ENCODE measurements at places on chromosomes 4 and X.

GRCh38 chrX:124435616-124436015 lies 89.3 kb downstream of the SH2D1A start:
- DNase-seq = no peak

DNA sequence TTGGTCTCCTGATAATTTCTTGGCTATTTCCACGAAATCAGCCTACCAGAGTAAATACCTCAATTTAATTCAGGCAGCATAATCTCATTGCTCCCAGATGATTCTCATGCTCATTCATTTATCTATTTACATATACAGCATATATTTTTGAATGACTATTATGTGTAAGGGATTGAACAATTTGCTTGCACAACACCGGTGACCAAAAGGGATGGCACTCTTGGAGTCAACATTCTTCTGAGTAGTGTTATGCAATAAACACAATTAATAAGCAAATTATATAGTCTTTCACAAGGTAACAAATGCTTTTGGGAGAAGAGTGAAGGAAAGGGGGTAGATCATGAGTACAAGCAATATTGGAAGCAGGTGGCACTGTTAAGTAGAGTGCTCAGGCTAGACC lies 1015.3 kb downstream of the ARAP2 start:
- no peak for DNase-seq

- DNase-seq = no peak
Observed at GRCh38 chr4:18127030-18127429, 105.5 kb upstream of the LCORL start.

DNA sequence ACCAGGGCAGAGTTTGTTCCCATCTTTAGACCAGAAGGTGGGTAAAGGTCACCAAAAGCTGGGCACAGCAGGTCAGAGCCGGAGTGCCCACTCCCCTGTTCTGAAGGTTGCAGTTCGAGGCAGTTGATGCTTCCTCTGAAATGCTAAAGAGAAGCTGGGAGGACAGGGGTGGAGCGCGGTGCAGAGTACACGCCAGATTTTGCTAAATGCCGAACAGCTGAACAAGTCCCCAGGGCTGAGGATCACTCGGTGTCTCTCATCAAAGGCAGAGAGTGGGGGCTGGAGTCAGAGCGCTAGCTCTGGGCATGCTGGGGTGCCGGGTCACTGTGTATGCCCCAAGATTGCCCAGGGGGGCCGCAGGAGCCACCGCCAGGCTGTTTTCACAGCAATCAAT lies 197.0 kb downstream of the BCOR start:
- peak; percentile 76 for DNase-seq

DNA sequence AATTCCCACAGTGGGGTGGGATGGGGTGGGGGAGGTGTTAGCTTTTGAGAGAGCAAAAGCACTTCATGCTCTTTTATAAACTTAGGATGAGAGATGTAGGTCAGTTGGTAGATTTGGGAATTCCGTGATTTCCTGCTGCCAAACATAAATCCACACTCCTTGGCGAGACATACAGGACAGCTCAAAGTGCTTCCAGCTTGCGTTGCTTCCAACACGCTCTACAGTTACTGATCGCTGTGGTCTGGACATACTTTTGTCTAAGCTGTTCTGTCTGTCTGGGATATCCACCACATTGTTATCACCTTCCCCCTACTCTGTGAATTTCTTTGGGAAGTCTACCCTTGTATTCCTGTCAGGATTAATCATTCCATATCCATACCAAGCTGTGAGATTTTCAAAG lies 117.5 kb downstream of the RAPGEF2 start:
- DNase-seq = no peak

DNA sequence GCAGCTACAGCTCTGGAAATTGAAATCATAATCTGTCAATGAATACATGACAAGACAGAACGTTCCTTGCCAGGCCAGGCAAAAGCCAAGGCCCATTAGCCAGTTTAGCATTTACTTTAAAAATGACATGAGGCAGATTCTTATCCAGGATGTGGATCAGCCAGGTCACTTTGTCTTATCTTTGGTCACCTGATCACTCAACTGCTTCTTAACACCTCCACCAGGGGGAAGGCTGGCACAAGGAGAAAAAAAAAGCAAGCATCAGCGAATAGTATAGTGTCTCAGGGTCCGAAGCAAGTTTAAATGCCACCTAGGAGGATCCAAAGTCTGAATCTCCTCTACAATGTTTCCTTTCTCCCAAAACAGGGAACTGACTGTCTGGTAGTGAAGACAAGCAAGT lies 18.8 kb downstream of the ATP1B4 start:
- peak; percentile 10 for DNase-seq

DNA sequence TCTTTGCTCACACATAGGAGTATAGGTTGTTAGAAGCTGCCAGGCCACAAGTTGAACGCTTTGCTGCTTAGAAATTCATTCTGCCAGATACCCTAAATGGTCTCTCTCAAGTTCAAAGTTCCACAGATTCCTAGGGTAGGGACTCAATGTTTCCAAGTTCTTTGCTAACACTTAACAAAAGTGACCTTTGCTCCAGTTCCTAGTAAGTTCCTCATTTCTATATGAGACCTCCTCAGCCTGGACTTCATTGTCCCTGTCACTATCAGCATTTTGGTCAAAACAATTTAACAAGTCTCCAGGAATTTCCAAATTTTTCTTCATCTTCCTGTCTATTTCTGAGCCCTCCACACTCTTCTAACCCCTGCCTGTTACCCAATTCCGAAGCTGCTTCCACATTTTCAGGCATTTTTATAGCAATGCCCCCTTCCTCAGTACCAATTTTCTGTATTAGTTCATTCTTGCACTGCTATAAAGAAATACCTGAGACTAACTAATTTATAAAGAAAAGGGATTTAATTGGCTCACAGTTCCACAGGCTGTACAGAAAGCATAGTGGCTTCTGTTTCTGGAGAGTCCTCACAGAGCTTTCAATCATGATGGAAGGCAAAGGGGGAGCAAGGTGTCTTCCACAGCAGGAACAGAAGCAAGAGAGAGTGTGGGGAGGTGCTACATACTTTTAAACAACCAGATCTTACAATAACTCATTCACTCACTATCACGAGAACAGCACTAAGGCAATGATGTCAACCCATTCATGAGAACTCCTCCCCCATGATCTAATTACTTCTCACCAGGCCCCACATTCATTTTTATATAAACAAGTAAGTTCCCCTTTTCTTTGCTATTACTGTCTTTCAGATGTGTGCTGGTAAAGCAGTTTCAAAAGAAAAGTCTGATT lies 11.5 kb upstream of the TLR1 start:
- no peak for DNase-seq

- no peak for DNase-seq
Observed at GRCh38 chrX:97367125-97367524, 483.4 kb downstream of the RPA4 start.

- no peak for DNase-seq
Observed at GRCh38 chr4:84417997-84418709, 80.9 kb downstream of the NKX6-1 start.

DNA sequence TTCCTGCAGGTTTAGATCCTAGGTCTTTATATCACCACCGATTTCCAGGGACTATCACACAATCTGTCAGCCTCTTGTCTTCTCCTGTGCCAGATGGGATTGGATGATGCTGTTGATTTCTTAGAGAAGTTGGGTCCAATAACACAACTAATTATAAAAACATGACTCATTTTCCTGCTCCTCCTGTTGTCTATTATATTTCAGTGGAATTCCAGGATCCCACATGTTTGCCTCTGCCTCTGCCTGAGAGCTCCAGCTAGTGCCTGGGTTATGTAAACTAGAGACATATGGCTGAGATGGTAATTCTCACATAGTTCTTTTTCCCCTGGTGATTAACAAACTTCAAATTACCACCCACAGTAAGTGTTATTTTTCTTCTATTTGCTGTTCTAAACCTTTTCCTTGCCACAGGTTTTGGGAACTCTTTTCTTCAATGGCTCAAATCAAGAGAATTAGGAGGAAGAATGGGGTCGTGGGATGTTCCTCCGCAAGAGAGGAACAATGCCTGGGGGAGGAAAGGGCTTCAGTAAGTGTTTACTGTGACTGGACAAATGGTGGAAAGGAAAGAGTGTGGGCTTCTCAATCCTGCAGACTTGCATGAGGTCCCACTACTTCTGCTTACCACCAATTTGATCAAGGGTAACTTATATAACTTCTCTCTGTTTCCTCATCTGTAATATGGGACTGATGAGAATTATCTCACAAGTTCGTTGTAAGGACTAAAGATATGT lies 3.4 kb upstream of the HOPX start:
- no peak for DNase-seq

GRCh38 chr4:13296986-13297385 lies 187.2 kb downstream of the RAB28 start:
- no peak for DNase-seq

GRCh38 chrX:29690061-29690460 lies 525.3 kb upstream of the MAGEB2 start:
- DNase-seq = no peak

- peak; percentile 6 for DNase-seq
Observed at GRCh38 chrX:110167952-110168451, 149.9 kb downstream of the AMMECR1 start.

DNA sequence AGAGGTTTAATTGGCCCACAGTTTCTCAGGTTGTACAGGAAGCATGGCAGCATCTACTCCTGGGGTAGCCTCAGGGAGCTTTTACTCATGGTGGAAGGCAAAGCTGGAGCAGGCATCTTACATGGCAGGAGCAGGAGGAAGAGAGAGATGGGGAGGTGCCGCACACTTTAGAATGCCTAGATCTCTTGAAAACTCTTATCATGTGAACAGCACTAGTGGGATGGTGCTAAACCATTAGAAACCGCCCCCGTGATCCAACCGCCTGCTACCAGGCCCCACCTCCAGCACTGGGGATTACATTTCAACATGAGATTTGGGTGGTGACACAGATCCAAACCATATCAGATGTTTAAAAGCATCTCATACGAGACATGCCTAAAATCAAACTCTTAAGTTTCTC lies 41.6 kb upstream of the SCOC start:
- no peak for DNase-seq

GRCh38 chrX:40434947-40435346 lies 145.8 kb upstream of the ATP6AP2 start:
- DNase-seq = no peak

GRCh38 chrX:49053223-49054072 lies 5.4 kb upstream of the CCDC120 start:
- DNase-seq = peak; percentile 90

DNA sequence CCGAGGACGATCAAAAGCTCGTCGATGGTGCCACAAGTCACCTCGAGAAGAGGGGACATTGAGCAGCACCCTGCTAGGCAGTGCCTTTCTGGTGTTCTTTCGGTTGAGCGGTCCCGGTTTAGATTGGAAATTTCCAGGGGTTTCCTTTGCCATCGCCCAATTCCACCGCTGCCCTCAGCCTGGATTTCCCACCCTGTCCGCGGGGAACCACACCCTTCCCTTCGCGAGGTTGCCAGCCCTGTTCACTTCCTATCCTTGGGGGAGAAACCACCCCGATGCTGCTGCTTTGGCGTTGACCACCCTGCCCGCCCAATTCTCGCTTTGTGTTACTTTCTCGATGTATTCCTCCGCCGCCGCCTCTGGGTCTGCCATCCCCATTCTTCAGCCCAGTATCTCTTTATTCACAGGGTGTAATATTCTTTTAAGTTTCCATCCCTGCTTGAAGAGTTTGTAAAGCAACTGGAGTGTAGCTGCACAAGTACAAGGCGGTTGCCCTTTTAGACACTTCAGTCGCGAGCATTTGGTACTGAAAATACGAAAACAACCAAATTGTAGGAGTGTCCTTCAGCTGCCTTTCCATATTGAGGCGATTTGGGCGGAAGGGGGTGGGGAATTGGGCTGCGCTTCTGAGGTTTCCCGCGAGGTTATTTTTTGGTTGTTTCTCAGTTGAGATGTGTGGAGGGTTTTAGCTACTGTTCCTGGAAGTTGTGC lies 1.1 kb downstream of the OGT start:
- peak; percentile 60 for DNase-seq

GRCh38 chr4:101005659-101006058 lies 341.7 kb downstream of the PPP3CA start:
- DNase-seq = no peak

All from NCI-H526 (cell line).